ENCODE measurements at places on chromosomes 13 and 19.

GRCh38 chr13:23703246-23703860 lies 133.1 kb downstream of the TNFRSF19 start:
- DNase-seq: no peak

DNA sequence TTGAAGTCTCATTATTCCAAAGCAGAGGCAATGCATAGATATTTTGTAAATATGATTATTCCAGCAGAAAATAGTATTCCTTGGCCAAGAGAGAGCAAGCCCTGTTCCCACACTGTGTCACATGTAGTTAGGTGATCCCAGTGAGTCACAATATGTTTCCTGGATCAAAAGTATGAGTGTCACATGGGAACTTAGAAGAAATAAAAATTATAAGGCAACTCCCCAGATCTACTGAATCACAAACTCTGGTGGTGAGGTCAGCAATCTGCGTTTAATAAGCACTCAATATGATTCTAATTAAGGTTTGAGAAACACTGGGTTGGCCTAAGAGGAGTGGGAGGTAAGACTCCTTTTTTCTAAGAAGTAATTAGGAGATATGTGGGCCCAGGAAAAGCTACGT lies 1504.5 kb upstream of the PCDH20 start:
- DNase-seq: no peak

GRCh38 chr13:32588736-32589135 lies 2.5 kb downstream of the PDS5B start:
- DNase-seq: no peak

GRCh38 chr19:35895911-35896642 lies 4.3 kb downstream of the NFKBID start:
- no peak for DNase-seq

- DNase-seq: no peak
These were observed 225.6 kb downstream of the RAP2A start for GRCh38 chr13:97659602-97660001.

DNA sequence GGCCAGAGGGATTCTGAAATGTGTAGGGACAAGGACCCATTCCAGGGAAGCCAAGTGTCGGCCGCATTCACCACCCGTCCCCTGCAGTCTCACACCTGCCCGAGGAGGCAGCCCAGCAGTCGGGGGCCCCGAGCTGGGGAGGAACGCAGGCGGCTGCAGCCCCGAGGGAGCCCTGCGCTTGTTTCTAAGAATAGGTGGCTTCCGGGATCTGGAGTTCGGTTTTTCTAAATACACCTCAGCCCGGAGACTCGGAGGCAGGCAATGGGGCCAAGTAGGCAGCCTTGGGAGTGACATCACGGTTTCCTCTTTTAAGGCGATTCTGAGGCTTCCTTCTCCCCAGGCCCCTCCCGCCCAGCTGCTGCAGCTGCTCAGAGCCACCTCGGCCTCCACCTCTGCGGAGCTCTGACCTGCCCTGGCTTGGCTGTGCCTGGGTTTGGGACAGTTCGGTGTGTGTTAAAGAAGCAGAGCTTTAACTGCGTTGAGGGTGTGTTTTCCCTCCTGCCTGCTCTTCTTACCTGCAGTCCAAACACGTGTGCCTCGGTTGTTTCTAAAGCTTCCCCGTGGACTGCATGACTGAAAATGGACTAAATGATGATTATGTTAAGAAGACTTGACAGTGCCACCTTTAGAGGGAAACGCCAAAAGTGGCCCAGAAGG lies 80.5 kb downstream of the COL4A2 start:
- no peak for DNase-seq

DNA sequence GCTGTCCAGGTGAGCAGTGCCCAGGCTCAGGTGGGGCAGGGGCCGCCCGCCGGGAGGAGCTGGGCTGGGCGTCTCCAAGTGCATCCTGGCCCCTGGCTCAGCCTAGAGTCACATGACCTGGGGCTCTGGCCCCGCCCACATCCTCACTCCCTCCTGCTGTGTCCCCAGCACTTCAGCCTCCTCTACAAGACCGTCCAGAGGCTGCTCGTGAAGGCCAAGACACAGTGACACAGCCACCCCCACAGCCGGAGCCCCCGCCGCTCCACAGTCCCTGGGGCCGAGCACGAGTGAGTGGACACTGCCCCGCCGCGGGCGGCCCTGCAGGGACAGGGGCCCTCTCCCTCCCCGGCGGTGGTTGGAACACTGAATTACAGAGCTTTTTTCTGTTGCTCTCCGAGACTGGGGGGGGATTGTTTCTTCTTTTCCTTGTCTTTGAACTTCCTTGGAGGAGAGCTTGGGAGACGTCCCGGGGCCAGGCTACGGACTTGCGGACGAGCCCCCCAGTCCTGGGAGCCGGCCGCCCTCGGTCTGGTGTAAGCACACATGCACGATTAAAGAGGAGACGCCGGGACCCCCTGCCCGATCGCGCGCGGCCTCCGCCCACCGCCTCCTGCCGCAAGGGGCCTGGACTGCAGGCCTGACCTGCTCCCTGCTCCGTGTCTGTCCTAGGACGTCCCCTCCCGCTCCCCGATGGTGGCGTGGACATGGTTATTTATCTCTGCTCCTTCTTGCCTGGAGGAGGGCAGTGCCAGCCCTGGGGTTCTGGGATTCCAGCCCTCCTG lies 16.8 kb upstream of the CELF5 start:
- DNase-seq: no peak

DNA sequence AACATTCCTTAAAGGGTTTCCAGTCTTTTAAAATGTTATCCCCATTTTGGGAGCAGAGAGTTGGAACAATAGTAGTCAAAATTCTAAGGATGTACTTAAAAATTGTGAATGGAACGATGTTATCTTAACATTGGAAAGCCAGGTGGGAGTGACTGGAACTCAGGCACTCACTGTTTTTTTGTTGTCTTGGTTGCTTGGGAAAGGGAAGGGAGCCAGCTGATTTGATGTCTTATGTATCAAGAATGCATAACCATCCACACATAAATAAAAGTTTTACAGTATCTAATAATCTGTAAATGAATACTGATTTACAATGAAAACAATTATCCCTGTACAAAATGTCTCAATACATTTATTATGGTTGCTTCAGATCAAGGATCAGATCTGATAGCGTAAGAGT lies 88.7 kb downstream of the SLC10A2 start:
- no peak for DNase-seq

- no peak for DNase-seq
These were observed 127.2 kb downstream of the TM9SF2 start for GRCh38 chr13:99628442-99628841.

DNA sequence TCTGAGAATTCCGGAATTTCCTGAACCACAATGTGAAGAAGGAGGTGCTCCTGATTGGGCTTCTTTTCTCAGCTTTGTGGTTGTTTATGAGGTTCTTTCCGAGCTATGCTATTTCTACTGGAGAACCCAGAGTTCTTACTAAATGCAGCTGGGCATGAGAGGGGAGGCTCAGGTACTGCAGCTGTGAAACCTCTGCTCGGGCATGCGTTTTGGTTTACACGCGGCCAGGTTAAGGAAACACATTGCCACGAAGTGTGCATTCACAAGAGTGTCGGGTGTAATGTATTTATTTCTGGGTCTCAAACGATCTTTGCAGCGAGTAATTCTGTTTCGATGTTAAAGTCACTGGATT lies 661 bp upstream of the MIR17HG start:
- peak; percentile 18 for DNase-seq

All from activated naive CD4-positive, alpha-beta T cell (primary cell).